ENCODE measurements at places on chromosomes 7 and 10. TPM values are rescaled to one million over a fixed set of nuclear protein-coding genes. Genes with fewer than 3 reads are reported as not detected.

CYP3A4 gene
- not detected for total RNA-seq

RAB18 gene
- 88.5 TPM for total RNA-seq

GNG11 gene
- not detected for total RNA-seq

- no peaks in the 10 kb centered on the region for H3K36me3 ChIP-seq
- no peaks in the 10 kb centered on the region for H3K4me1 ChIP-seq
- H3K4me3 ChIP-seq: no peak overlapping the region
- no peaks in the 10 kb centered on the region for H3K27me3 ChIP-seq
- H3K27ac ChIP-seq: no peak overlapping the region
Measured at GRCh38 chr7:155279787-155280445, 17.8 kb upstream of the INSIG1 start.

GRCh38 chr7:106885652-106886051 lies 20.6 kb downstream of the PIK3CG start:
- H3K4me3 ChIP-seq: no peak overlapping the region
- H3K27me3 ChIP-seq: no peaks in the 10 kb centered on the region
- no peaks in the 10 kb centered on the region for H3K4me1 ChIP-seq

Measured in CD4-positive, alpha-beta memory T cell (primary cell).